ENCODE measurements at places on chromosomes 5 and 9.

DNA sequence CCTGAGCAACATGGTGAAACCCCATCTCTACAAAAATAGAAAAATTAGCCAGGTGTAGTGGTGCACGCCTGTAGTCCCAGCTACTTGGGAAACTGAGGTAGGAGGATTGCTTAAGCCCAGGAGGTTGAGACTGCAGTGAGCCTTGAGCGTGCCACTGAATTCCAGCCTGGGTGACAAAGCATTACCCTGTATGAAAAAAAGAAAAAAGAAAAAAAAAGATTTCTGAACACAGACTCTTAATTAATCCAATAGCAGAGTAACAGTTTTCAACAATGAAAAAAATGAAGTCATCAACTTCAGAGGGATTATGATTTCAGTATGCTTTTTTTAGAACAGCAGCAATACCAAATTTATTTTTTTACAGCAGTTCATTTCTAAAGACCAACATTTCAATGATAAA is 118.8 kb upstream of the TNPO1 start:
- DNase-seq = no peak

DNA sequence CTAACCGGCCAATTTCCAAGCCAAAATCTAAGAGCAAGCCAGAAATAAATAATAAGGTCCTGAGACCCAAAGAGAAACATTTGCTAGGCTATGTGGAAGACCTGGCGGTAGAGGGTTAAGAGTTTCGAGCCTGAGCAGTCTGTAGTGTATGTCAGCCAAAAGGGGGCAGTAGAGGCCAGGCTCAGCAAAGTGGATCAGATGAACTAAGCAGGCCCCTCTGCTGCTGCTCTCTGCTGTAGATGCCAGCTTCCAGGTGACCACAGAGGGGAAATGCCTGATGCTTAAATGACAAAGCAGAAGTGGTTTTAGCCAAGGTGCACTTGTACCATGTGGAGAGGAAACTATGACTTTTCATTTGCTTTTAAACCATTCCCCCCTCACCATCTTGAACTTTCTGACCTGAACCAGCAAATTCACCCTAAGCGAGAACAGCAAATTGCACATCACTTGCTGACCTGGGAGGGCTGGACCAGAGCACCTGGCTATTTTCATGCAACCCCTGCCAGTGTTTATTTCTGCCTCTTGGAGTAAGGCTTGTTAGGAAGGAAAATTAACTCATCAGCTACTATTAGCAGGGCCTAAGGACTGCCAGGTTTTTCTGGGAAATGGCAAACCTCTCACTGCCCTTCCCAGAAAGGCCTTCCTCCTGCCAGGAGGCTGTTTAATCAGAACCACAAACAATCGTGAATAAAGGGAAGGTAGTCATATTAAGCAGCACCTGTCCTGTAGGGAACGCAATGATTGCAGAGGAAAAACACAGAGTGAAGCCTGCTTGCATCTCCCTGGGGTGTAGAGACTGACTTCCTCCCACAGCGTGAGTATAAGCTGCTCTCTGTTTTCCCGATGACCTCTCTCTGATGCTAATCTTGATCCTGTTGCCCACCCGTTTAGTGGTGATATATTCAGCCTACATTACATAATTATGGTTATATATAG is 818.2 kb downstream of the TLR4 start:
- DNase-seq = peak; percentile 74

DNA sequence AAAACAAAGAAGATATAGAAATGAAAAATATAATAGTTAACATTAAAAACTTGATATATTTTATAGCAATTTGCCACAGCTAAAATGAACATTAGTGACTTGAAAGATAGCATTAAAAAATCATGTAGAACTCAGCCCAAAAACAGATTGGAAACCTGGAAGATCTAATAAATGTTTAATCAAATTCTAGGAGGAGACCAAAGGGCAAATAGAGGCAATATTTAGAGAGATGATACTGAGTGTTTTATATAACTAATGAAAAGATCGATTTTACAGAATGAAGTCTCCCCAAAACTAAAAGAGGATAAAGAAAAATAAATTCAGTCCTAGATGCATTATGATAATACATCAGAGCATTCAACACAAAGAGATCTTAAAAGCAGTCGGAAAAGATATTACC is 127.0 kb downstream of the CWC27 start:
- no peak for DNase-seq

DNA sequence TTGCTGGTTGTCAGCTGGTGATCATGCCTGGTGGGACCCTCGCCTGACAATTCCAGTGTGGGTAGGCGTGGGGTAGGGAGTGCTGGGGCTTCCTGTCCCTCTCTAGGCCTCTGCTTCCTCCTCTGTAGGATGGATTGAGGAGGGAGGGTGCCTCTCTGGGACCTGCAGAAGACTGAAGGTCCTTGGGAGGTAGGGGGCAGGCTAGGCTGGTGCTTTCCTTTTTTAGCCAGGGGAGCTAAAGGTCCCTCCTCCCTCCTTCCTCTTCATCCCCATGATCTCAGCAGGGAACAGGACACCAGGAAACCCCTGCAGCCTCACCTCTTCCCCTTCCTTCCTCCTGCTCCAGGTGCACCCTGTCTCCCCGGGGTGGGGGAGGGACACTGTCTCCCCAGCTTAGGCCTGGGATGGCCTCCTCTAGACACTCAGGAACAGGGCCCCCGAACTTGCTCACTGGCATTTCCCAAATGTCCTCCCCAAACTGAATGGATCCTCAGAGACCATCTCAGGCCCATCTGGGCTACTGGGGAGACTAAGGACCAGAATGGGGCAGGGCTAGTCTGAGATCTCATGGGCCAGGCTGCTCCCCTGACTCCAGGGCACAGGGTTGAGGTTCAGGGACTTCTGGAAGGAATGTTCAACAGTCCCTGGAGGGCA is 8.4 kb downstream of the SH2D3C start:
- DNase-seq = no peak

- DNase-seq = peak; percentile 61
Observed at GRCh38 chr5:98768160-98768959, 5.1 kb upstream of the RGMB start.

DNA sequence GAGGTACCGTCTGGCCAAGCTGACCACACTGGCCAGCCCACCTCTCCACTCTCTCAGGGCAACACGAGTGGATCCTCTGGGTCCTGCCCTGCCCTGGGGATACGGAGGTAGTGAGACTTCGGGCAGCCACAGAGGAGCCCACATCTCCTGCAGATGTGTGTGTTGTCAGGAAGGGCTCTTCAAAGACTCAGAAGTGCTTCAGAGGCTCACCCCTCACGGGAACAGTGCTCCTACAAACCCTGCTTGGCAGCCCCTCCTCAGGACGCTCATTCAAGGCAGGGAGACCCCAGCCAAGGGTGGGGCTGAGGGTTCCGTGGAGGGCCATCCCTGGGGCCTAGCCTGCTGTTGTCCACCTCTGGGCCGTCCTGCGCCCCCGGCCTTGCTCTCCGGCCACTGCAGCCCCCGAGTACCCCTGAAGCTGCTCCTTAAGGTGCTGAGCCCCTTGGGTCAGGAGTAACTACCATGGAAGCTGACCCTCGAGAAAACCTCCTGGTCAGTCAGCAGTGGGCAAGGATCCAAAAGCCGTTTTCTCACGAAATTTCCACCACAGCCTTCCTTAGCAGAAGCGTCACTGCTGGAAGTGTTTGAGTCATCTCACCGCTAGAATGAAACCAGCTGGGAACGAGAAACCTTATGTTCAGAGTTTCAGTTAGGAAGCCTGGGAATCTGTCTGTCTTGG is 23.2 kb upstream of the LRRC14B start:
- peak; percentile 15 for DNase-seq

GRCh38 chr9:3858961-3859360 is 333.2 kb upstream of the RFX3 start:
- DNase-seq = peak; percentile 63

- DNase-seq = no peak
Observed at GRCh38 chr5:174371600-174372094, 326.1 kb downstream of the NSG2 start.

DNA sequence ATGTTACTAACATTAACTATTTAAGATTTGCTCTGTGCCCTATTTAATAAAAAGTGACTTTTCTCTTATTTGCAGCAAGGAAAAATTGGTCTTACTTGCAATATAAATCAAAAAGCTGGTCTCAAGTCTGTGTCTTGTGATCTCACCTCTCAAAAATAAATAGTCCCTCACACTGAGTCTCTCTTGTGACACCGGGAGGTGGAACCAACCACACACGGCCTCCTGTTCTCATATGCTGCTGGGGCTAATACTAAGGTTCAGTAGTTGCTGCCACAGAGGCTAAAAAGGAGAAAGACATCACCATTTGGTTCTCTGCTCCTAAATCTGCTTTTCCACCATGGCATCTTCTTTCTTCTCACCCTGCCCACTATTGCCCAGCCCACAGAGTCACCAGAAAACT is 175.8 kb upstream of the FTMT start:
- DNase-seq = no peak

DNA sequence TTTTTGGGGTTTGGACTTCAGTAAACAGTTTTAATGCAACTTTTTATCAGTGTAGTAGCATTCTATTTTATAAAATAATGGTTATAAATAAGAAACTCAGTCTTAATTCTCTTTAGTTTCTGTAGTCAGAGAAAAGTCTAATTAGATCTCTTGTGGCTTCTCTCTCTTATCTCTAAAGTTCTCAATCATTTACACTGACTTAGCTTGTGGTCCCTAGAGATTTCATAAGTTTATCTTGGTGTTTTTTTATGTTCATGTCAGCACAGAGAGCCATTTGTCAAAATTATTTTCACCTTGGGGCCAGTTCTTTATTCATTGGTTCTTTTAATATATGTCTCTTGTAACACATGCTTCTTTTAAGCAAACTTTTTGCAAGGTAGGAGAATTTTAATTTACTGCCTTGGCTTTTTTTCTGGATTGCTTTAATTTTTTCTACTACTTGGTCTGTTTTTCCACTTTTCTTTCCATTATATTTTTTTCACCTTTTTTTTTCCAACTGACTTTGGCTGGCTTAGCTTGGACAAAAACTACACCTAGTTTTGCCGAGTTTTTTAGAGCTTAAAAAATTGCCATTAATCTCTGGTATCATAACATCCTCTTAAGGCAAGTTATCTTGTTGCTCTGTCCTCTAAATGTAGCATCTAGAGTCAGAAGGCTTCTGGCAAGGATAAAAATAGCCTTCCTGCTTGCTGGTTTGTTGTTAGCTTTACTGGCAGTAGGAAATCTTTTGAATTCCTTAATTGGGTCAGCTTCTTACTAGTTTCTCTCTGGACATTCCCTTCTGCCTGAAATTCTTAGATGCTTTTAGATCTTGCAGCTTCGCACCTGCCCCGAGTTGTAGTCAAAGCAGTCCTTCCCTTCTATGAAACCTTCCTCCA is 35.3 kb downstream of the CPEB4 start:
- no peak for DNase-seq

DNA sequence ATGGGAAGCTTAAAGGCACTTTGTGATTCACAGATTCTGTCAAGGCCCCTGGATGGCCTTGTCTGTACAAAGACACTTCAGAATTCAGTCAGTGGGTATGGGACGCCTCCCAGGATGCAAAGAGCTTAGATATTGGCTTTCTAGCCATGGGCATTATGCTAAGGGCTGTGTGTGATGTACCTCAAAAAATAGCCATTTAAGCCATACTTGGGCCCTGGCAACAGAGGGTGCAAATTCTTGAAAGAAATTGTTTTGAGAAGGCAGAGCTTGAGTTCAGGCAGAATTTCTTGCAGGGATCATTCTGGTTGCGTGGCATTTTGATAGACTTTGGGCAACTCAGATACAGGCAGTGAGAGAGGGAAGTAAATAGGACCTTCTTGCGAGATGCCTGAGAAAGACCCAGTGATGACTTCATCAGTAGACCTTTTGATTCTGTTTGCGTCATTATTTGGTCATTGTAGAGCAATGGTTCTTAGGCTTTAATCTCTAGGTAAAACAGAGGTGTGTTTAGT is 3.9 kb downstream of the CYFIP2 start:
- DNase-seq = peak; percentile 19

DNA sequence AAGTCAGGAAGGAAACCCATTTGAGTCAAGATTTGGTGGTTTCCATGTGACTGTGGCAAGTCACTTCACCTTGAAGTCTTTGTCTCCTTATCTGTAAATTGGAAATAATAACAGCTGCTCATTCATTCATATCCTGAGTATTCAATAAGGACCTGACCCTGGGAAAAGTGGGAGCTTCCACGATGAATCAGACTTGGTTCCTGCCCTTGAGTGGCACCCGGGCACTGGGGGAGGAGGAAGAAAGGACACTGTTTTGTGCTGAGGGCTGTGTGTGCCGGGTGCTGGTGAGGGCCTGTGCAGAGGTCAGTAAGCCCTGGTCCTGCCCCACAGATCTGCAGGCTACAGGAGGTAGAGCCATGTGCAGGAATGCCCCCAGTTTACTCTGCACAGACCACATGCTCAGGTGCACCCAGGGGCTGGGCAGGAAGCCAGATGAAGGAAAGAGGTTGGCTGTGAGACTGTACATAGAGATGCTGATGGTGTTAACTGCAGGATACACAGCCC is 6.8 kb downstream of the NDST1 start:
- no peak for DNase-seq

- peak; percentile 23 for DNase-seq
Observed at GRCh38 chr9:123893831-123894460, 36.0 kb downstream of the DENND1A start.

- DNase-seq = no peak
Observed at GRCh38 chr9:16197578-16198370, 644.9 kb downstream of the CCDC171 start.

All from epithelial cell of esophagus (primary cell).